ENCODE measurements at places on chromosomes 11 and 22.

- DNase-seq, result no peak
These were observed 75.0 kb downstream of the TIMP3 start for GRCh38 chr22:32876516-32876915.

GRCh38 chr11:106507645-106508306 is 430.3 kb downstream of the AASDHPPT start:
- DNase-seq, result no peak

GRCh38 chr22:25362215-25362882 is 142.9 kb downstream of the CRYBB2 start:
- DNase-seq, result peak; percentile 55

DNA sequence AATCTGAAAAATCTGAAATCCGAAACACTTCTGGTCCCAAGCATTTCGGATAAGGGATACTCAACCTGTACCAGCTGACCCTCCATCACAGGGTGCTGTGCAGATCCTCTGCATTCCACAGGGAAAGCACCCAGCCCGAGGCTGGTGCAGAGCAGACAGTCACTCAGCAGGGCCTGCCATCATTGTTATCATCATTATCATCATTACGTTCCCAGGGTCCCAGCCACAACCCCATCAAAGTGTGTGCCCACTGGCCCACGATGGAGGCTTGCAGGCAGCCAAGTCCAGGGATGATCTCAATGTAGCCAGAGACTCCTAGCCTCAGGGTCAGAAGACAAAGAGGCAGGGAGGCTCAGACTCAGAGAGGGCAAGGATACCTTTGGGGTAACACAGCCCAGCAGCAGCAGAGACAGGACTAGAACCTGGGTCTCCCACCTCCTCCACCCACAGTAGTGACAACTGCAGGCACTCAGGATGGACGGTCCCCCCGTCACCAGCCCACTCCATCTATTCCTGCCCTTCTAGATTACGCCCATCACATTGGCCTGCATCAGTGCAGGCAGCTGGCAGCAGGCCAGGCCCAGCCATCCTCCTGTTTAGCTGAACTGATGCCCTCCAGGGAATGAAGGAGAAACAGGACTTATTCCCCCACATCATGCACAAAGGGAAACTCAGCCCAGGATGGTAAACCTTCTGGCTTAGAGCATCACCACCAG is 10.3 kb downstream of the GAL3ST1 start:
- DNase-seq, result no peak

DNA sequence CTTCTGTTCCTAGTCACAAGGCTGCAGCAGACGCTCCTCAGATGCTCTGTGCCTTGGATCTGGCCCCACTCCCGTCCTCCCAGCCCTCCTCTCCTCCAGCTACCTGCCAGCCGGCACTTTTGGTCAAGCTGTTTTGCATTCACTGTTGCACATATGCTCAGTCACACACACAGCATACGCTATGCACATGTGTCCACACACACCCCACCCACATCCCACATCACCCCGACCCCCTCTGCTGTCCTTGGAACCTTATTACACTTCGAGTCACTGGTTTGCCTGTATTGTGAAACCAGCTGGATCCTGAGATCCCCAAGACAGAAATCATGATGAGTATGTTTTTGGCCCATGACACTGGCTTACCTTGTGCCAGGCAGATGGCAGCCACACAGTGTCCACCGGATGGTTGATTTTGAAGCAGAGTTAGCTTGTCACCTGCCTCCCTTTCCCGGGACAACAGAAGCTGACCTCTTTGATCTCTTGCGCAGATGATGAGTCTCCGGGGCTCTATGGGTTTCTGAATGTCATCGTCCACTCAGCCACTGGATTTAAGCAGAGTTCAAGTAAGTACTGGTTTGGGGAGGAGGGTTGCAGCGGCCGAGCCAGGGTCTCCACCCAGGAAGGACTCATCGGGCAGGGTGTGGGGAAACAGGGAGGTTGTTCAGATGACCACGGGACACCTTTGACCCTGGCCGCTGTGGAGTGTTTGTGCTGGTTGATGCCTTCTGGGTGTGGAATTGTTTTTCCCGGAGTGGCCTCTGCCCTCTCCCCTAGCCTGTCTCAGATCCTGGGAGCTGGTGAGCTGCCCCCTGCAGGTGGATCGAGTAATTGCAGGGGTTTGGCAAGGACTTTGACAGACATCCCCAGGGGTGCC is 109.8 kb downstream of the BCR start:
- DNase-seq, result peak; percentile 25

DNA sequence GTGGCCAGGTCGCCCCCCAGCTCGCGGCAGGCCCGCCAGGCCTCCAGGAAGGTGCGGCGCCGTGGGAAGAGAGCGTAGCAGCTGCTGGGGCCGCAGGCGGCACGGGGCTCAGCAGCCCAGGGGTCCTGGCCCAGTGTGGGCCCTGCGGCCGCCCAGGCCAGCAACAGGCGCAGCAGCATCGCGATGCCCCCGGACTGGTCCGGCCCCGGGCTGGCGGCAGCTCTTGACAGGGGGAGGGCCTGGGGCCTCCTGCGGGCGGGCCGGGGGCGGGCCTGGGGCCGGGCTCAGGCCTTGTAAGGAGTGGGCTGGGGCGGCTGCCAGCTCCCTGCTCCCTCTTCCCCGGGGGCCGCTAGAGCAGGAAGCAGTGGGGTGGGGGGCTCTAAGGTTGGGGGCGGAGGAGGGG is at the start of gene CD248:
TSS of gene CD248 (minus strand) at position 196 of the 403 bp plus-strand sequence. CDS start at position 179, 17 bp downstream.
- DNase-seq, result no peak

- no peak for DNase-seq
These were observed 6.4 kb downstream of the FGF19 start for GRCh38 chr11:69697469-69697843.

GRCh38 chr11:20260307-20260706 is 100.0 kb upstream of the DBX1 start:
- DNase-seq, result no peak

- no peak for DNase-seq
These were observed 7.3 kb downstream of the CADM1 start for GRCh38 chr11:115496892-115497291.

DNA sequence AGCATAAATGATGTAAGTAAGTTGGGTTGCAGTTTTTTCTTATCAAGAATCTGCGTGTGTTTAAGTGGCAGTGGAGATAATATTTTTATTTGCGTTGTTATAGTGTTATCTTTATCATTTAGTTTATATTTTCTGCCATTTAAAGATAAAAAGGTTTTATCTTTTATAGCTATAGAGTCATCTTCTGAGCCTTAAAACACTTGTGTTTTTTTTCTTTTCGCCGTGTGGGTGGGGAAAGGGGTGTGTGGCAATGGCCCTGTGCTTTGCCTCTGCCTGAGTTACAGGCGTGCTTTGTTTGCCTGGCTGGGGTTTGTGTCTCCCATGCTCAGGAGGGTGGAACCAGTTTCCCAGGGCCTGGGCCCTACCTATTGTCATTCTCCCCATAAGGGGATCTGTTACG is 16.2 kb downstream of the ARHGEF12 start:
- no peak for DNase-seq

DNA sequence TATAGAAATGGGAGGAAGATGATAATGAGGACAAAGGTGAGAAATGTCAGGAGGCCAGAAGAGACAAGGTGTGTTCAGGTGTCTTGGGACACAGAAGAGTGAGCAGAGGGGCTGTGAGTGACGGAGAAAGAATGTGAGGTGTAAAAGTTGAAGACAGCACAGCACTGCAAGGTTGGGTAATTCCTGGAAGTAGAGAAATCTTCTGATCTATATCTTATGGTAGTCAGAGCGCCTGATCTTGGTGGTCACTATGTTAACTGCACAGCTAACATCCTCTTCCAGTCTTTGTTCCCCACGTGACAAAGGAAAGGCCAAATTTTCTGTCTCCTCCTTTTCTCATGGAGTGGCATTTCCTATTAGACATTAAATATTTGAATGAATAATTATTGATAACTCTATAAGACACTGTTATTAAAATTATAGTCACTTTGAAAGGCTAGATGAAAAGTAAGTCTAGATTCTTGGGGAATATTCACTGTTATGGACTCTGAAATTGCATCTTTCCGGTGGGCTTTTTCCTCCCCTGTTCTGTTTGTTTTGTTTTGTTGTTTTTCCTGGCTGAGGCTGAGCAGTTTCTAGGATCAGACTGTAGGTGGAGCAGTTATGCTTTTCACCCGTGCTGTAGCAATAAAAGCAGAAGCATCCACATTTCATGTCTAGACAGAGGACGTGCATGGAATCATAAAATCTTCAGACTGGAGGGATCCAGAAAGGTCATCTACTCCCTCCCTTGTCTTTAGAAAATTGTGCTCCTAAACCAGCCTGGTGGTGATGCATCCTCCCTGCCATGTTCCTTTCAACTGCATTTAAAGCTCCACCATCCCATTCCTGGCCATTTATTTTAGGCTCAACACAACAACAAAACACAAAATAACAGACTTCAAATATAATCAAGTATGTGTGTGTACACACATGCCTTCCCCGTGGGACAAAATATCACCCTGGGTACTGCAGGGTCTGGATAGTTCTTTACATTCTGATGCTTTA is 26.6 kb downstream of the SC5D start:
- DNase-seq, result no peak

DNA sequence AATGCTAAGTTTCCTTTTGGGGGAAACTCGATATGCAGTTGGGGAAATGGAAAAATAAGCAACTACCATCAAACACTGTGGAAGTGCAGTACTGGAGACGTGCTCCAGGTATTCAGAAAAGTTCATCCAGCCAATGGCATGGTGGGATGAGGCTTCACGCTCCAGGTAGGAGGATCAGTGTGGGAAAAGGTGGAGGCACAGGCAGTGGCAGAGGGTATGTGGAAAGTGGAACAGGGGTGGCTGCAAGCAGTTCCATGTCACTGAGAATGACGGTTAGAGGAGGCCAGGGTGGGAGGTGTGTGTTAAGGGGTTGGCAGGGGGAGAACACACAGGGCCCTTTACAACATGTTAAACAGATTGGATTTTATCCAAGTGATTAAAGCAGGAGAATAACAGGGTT is 105.1 kb upstream of the NCAM1 start:
- DNase-seq, result no peak

DNA sequence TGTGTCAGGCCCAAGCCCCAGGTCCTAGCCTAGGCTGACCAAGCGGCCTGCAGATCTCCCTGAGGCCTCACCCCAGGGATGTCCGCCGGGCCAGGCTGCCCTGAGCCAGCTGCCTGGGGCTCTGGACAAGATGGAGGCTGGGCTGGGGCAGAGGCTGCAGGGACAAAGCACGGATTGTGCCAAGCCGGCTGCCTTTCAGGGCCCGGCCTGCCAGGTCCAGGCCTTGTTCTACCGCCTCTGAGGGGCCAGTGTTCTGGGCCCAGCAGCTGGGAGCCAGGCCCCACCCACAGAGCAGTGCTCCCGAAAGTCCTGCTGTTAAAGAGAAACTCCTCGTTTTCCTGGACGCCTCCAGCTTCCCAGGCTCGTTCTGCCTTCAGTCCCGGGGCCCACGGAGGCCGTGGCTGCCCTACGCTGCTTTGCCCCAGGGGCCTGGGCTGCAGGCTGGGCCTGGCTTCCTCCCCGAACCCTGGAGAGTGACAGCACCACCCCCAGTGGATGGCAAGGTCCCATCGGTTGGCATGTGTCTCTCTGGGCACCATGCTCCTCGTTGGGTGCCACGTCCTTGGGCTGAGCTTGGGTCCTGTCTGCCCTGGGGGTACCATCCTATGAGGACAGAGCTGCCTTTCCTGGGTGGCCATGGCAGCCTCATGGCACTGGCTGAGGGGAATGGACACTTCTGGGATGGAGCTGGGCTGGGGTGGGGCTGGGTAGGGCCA is 7.6 kb downstream of the BRSK2 start:
- DNase-seq, result no peak

DNA sequence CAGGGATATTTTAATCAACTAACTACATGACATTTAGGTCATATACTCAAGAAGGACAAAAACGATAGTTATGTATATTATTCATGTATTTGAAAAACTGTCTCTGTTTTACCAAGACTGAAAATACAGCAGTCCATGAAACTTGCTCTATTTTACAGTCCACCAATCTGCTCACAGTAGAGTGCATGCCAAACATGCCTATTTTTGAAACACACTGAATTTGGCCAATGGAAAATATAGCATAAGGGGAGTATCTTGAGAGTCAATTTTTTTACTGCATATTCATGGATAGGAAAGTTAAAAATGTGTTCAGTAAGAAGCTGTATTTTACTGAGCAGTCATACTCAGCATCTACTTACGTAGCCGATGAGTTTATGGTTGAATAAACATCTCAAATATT is 621.2 kb upstream of the CHORDC1 start:
- DNase-seq, result no peak

GRCh38 chr22:28438183-28438768 is 241.4 kb downstream of the TTC28 start:
- no peak for DNase-seq

DNA sequence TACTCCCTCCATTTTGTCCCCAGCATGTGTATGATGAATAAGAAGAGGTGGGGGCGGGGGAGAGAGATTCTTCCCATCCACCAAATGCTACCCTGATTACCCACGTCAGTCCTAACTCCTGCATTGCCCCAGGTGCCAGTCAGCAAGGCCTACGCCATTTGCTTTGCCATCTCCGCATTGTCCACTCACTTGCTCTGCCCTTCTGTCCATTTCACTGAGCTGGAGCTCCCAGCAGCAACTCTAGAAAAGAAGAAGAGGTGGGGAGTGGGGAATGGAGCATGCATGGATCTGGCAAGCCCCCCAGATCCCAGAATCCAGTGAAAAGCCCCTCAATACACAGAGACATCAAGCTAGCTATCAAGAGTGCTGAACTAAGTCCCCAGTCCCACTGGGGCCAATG is 19.0 kb downstream of the WT1 start:
- DNase-seq, result no peak

GRCh38 chr22:47352920-47353700 is 590.7 kb downstream of the TBC1D22A start:
- DNase-seq, result no peak

DNA sequence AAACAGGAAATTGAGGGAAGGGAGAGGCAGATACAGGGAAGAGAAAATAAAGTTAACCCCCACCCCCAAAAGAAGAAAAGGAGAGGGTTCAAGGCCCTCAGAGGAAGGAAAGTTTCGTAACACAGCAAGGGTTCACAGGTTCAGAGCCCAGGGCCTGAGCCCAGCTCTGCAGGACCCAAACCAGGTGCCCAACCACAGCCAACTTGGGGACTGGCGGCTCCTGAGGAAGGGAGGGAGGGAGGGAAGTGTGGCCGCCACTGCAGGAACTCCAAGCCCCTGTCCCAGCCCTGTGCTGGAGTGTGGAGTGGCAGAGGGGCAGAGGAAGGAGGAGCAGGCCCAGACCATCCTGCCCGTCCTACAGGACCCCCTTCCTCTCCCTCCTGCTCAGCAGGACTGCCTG is 59.2 kb downstream of the ELFN2 start:
- no peak for DNase-seq

GRCh38 chr22:19168088-19168890 is 10.2 kb downstream of the SLC25A1 start:
- no peak for DNase-seq

- DNase-seq, result no peak
These were observed 68.9 kb downstream of the CYB5R2 start for GRCh38 chr11:7604331-7604955.

Measured in stimulated activated CD8-positive, alpha-beta memory T cell treated with anti-CD3 and anti-CD28 coated beads, Interleukin-12 subunit alpha, Interleukin-12 subunit beta, amount 100 ng/mL, for 1 hour (primary cell).